ENCODE measurements at places on chromosomes 12 and 14.

DNA sequence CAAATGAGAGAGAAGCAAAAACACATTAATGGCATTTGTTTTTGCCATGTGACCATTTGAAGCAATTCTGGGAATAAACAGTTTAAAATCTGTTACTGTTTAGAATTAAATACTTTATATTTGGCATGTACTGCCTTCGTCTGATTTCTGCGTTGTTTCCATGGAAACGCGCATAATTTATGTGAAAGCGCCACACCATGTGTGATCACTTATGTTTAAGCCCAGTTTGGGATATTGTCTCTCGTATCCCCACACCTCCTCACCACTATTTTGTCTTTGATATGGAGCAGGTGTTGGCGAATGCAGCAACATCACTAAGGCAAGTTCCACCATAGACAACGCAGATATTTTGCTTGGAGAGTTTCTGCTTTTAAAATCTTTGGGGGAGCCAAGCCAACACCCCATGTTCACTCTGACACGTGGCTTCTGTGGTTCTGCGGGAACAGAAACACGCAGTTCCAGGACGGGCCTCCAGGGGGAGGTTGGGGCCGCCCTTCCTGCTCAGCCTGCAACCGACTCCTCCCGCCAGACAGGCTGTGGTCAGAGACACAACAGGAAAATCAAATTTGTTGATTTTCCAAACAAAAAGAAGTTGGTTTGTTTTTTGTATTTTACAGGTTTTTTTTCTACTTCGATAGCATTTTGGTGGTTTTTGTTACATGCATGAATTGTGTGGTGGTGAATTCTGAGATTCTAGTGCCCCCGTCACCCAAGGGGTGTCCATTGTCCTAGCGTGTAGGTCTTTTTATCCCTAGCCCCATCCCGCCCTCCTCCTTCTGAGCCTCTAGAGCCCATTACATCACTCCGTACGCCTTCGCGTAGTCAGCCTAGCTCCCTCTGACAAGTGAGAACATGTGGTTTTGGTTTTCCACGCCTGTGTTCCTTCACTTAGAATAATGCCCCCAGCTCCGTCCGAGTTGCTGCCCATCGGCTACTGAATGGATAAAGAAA, 101.9 kb upstream of the SFSWAP start:
- DNase-seq: peak; percentile 41

DNA sequence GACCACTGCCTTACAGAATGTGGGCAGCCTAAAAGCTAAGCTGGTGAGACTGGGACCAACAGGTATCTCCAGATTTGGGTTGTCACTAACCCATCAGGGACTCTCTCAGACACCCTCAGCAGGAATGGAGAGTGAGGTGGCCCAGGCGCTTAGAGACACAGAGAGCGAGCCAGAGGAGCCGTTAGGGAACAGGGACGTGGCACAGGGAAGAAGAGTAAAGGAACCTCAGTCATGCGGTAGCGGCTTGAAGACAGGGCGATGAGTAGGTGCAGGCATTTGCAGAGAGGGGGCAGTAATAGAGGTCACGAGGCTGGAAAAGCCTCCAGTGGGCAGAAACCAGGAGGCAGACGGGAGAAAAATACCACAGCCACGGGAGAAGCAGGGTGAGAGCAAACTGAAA, 158.0 kb upstream of the CCND2 start:
- DNase-seq: no peak

DNA sequence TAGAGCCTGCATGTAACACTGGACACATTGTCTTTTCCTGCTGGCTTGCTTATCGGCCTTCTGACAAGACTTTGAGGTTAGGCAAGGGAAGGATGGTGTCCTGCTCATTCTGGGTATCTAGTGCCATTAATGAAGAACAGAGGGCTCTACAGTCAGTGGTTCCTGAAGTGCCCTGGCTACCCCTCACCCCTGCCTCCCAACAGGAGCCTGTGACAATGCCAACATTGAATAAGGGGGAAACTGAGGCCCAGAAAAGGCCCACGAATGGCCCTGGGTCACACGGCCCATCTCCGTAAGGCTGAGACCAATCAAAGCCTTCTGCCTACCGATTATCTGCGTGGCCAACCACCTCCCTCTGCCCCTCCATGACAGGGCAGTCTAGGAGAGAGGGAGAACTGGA, 2.1 kb downstream of the IFI27L2 start:
- DNase-seq: no peak

- DNase-seq: no peak
These were observed 64.7 kb downstream of the CCDC92 start for GRCh38 chr12:123907726-123908476.

GRCh38 chr14:75404847-75405246, 23.0 kb upstream of the JDP2 start:
- no peak for DNase-seq

GRCh38 chr12:94263905-94264561, 115.7 kb downstream of the PLXNC1 start:
- DNase-seq: no peak

DNA sequence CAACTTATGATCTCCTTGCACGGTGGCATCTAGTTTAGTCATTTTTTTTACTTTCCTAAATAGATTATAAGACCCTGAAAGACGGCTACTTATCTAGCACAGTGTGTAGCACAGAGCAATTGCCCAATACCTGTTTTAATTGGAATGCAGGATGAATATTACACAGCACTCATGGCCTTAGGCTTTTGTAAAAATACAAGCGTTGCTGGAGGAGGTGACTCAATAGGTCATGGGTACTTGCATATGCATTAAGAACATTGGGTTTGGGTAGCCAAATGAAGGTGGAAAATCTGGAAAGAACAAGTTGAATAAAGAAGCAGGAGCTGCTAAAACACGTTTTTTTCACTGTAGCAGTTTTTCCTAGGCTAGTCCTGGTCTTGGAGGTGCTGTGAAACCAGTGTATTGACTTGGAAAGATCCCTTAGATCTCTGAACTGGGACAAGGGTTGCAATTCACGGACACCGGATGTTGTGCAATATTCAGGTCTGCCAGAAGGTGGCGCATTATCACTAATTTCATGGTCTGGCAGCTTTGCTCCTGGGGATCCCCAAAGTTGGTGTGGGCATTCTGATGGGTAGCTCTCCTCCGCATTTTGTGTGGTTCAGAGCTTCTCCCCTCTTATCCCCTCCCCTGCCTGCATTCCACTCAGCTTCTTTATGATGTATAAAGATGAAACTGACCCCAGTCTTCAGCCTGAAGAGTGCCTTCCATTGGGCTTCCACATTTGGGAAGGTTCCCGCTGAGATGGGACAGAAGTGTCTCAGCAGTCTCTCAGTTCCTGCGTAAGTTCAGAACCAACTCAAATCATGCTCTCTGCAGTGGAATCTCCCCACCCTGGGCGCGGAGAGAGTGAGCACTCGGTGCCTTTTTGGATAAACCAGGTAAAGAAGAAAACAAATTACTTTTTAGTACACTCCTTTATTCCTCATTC, 278.3 kb downstream of the NRXN3 start:
- DNase-seq: no peak

GRCh38 chr12:132194556-132194955, 50.3 kb downstream of the NOC4L start:
- no peak for DNase-seq

GRCh38 chr14:100791348-100791735, 34.6 kb upstream of the MEG3 start:
- DNase-seq: no peak

- DNase-seq: no peak
These were observed 75.3 kb downstream of the KDM2B start for GRCh38 chr12:121505513-121505912.

GRCh38 chr12:109462868-109463692, 14.0 kb downstream of the KCTD10 start:
- DNase-seq: no peak

GRCh38 chr12:102394200-102394599, 86.2 kb downstream of the IGF1 start:
- DNase-seq: no peak

DNA sequence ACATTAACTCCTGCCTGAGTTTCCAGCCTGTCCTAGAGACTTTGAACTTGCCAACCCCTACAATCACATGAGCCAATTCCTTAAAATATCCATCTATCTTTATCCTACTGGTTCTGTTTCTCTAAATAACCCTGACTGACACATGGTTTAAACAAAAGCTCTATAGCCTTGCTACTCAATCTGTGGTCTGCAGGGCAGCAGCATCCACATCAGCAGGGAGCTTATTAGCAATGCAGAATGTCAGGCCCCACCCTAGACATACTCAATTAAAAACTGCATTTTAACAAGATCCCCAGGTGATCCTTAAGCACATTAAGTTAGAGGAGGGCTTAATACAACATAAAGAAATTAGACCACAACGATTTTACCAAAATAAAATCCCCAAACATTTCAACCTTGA, 108.3 kb upstream of the CPSF6 start:
- no peak for DNase-seq

DNA sequence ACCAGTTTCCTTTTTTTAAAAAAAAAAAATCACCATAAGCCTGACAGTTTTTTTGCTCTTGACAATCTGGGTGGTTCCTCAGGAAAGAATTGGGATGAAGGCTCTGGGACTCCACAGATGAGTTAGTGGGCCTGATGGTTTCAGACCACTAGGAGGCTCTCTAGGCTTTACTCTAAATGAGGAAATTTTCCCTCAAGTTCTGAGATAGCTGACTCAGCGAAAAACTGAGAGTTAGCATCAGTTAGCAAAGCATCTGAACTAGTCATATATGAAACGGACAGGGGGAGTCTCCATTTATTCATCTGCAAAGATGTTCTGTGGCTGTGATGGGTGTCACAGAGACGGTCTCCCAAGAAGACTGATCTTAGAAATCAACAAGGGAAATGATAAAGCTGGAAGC, 314.3 kb upstream of the OR4E1 start:
- no peak for DNase-seq

DNA sequence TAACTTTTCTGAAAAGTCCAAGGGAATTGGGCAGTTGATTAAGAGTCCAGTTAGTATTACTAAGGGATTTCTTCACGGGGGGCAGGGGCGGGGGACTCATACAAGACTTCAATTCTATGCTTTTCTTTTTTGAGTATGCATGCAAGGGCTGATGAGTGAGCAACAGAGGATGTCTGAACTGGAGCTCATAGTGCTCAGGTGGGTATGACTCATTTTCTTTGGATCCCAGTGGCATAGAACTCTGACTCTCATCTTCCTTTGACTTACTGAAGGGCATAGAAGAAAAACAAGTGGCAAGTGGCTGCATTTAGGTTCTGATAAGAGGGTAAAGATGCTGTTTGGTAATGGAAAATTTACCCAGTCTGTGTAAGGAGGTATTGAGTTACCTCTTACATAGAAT, 749.2 kb downstream of the NOVA1 start:
- DNase-seq: no peak

- DNase-seq: no peak
These were observed 76.6 kb downstream of the TUNAR start for GRCh38 chr14:95953111-95953724.

- DNase-seq: no peak
These were observed 133.5 kb upstream of the TMCC3 start for GRCh38 chr12:94783862-94784261.

GRCh38 chr12:32025906-32026305, 66.7 kb downstream of the RESF1 start:
- peak; percentile 65 for DNase-seq

DNA sequence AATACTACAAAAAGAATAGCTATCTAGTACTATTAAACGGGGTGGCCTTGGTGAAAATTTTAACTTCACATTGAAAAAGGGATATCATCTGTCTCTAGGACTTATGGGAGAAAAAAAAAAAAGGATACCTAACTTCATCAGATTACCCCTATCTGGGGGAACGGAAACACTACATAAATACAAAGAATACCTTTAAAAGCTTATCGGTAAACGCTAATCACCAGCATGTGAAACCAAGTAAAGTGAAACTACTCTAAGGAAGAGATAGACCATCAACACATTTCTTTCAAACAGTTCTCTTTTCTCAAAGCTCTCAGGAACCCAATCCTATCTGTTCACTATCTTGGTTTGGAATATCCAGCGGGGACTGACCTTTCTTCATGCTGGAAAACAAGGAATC, 3.5 kb downstream of the KICS2 start:
- DNase-seq: peak; percentile 5

DNA sequence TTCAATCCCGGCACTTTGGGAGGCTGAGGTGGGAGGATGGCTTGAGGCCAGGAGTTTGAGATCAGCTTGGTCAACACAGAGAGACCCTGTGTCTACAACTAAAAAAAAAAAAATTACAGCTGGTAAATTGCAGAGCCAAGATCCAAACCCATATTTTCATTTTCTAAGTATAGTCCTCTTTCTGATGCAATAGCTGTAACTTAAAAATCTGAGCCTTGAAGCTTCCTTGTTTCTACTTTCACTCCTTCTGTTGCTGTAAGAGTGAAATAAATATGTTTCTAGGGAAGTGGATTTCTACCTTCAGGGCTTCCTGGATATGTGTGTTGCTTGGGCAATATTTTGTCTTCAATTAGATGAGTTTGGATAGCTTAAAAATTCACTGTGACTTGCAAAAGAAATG, 42.0 kb upstream of the PRICKLE1 start:
- no peak for DNase-seq

GRCh38 chr12:6818222-6818621, 3.4 kb upstream of the GPR162 start:
- DNase-seq: no peak

- no peak for DNase-seq
These were observed 70.7 kb downstream of the ACACB start for GRCh38 chr12:109186993-109187653.

DNA sequence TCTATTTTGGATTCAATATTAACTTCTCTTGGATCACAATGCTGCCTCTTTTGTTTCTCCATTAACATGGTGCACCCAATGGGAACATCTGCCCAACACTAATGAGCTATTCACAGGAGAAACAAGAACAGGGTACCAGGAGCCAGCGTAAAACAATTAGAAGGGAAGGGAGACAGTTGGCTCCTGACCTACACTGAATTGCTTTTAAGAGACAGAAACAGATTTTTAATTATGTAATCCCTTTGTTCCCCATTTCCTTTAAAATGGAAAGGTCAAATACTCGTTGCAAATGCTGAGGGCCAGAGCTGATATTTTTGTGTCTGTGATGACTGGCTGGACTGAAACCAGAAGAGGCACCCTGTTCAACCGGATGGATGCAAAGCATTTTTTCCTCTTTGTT, 108.3 kb downstream of the SEC23A start:
- DNase-seq: no peak
